NCI-H748 treated with DMSO at 0.1 percent for 48 hours (cell line): ENCODE measurements at places on chromosomes 6 and 20.

GRCh38 chr6:128491610-128492206 is 28.7 kb downstream of the PTPRK start:
- peak; percentile 15 for DNase-seq

DNA sequence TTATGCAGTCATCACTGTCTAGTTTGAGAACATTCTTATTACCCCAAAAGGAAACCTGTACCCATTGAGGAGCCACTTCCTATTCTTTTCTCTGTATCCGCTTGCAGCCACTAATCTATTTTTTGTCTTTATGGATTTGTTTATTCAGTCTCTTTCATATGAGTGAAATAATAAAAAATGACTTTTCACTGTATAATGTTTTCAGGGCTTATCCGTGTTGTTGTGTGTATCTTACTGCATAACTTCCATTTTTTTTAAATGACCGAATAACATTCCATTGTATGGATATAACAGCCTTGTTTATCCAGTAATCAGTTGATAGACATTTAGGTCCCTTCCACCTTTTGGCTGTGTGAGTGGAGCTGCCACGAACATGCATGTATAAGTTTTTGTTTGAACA is 86.6 kb downstream of the ZFAND3 start:
- no peak for DNase-seq

GRCh38 chr20:51750037-51750769 is 18.0 kb downstream of the ATP9A start:
- no peak for DNase-seq

GRCh38 chr6:94270091-94270948 is 851.0 kb upstream of the EPHA7 start:
- DNase-seq = no peak
